Stimulated activated CD4-positive, alpha-beta T cell treated with anti-CD3 and anti-CD28 coated beads, Interleukin-12 subunit alpha, Interleukin-12 subunit beta, amount 100 ng/mL, for 24 hours (primary cell): ENCODE measurements at places on chromosomes 11 and 22.

- DNase-seq, result no peak
Observed at GRCh38 chr11:119396835-119397234, 15.3 kb upstream of the USP2 start.

GRCh38 chr22:50556703-50557102 is 6.0 kb downstream of the SYCE3 start:
- DNase-seq, result no peak

GRCh38 chr11:74008373-74009229 is at the start of gene UCP3:
TSS of gene UCP3 (minus strand) at chr11:74009085. CDS start at chr11:74007042, 2,043 bp downstream.
- DNase-seq, result no peak

- DNase-seq, result no peak
Observed at GRCh38 chr22:17562906-17563870, at the start of gene SLC25A18. TSS of gene SLC25A18 (plus strand) at chr22:17563498. CDS start at chr22:17579945, 16,447 bp downstream.

DNA sequence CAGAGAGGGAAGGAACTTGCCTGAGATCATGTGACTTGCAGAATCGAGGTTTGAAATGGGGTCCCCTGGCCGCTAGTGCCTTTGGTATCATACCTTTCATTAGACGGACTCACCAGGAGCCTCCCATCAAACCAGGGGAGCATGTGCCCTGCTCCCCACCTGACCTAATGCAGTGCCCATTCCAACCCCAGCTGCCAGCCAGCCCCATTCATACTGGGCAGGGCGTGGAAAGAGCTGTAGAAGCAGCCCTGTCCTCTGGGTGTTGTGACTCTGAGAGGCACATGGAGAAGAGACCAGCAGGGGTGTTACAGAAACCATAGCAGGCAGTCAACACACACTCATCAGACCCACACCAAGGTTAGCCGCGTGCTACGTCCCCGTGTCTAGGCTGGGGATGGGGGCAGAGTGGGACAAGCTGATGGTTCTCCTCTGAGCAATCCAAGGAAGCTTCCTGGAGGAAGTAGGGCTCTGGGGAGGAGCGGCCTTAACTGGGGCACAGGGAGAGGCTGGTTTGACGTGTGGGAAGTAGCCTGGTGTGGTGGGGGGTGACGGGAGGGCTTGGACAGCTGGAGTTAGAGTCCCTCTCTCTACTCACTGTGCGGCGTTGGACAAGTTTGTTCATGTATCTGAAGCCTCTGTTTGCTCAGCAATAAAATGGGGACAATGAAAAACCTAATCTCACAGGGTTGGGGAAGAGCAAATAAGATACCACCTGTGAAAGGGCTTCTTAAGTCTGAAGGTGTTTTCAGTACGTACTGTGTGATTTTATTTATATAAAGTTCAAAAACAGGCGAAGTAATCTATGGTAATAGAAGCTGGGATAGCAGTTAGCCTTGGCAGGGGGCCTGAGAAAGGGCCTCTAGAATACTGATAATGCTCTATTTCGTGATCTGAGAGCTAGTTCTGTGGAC is 14.0 kb downstream of the GRIK4 start:
- no peak for DNase-seq

- DNase-seq, result no peak
Observed at GRCh38 chr11:124872741-124873140, 7.5 kb downstream of the ROBO3 start.

DNA sequence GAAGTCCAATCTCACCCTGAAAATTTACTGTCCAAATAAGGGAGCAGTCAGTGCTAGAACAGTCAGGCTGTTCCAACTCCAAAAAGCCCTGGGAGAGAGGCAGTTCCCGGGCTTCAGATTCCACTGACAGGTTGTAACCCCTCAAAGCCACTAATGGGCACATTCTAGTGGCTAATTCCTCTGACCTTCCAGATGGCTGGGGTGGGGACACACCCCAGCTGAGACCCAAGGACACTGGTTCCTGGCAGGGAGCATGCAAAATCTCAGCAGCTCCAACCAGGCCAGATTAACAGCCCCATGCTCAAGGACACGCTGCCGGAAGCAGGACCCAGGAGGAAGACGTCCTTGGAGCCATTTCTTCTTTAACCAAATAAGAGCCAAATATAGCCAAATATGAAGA is 92.7 kb downstream of the RPL27A start:
- no peak for DNase-seq
